Stimulated activated CD4-positive, alpha-beta T cell treated with anti-CD3 and anti-CD28 coated beads, Interleukin-15, amount 100 ng/mL, for 48 hours (primary cell): ENCODE measurements at places on chromosomes 16 and 17.

DNA sequence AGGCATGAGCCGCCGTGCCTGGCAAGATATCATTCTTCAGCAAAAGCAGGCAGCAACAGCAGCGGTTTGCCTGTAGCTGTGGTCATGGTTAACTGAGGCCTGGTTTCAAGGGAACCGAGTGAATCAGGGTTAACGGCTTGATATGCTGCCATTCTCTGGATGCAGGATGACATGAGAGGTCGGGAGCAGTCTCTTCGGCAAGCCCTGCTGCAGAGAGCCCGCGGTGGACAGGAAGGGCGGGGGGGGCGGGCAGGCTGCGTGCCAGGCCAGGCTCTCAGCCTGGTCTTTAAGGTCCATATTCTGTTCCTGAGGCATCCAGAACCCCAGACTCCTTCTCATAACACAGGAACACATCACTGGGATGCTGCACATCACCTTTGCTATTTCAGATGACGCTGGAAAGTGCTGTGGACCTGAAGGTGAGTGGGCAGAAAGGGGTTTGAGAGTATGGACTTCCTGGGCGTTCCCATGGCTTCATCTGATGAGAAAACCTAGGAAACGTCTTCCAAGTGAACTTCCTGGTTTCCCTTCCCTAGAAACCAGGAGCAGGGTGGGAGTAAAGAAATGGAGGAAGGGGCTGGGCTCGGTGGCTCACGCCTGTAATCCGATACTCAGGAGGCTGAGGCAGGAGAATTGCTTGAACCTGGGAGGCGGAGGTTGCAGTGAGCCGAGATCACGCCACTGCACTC is 165.6 kb upstream of the RPH3AL start:
- no peak for DNase-seq

DNA sequence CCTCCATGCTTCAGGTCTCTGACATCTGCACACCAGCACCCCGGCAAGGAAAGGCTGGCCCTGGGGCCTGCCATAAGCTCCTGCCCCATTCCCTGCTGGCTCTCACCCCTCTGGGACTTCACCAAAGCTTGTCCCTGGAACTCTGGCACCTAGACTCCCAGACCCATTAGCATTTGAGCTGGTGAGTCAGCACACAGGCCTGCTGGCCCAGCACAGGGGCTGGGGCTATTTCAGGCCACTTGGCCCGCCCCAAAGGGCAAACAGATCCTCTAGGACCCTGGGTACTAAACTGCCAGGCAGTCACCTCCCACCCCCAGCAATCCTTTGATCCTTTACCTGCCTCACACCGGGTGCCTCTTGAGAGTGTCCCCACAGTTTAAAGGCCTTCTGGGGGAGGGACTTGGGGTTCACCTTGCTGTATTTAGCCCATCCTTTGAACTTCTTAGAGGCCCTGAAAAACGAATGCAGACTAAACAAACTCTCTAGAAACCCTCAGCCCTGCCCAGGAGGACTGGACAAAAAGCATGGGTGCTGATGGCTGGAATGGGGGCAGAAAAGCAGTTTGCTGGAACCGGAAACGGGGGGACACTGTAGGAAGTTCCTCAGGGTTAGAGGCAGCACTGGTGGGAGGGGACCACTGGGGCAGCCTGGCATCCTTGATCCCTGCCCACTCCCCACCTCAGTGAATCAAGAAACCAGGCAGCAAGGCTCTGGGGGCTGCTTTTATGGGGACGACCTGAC is 3.2 kb upstream of the SAMD14 start:
- no peak for DNase-seq

- no peak for DNase-seq
Observed at GRCh38 chr17:57110152-57110542, 25.1 kb downstream of the AKAP1 start.

DNA sequence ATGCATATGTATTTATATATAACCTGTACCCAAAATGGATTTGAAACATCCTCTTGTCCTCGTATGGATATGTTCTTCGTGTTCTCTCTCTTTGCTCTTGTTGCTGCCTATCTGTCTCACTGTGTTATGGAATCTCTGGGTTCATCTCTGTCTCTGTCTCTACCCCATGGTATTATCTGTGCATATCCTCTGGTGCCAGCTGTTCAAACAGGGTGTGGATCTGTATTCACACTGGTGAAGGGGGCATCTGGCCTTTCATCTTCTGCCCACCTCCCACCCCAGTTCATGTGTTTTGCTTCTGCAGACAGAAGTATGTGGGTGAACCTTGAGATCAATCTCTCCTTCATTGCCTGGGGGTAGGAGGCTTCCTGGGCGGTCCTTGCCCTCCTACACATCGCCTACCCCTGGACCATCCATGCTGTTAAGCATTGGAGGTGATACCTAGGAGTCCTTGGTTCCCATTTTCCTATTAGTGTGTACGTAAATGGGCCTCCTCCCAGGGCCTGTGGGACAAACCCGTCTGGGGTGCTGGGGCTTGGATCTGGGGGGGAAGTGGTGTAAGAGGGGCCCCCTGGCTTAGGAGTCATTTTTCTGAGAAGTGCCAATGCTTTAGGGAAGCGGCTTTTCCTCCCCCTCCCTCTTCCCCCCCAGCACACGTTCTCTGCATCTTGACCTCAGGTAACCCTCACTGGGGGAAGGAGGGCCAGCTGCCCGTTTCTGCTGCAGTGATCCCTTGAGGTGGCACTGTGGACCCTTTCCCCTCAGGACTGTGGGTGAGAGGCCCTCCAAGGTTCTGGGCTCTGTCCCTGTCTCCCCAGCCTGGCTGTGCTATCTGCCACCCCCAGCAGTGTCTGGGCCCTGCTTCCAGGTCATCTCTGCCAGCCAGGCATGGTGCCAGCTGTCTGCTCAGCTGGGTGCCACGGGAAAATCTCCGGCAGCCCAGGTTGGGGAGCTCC is 21.1 kb downstream of the RARA start:
- DNase-seq = no peak

- no peak for DNase-seq
Observed at GRCh38 chr16:51907680-51908079, 639.3 kb downstream of the TOX3 start.

DNA sequence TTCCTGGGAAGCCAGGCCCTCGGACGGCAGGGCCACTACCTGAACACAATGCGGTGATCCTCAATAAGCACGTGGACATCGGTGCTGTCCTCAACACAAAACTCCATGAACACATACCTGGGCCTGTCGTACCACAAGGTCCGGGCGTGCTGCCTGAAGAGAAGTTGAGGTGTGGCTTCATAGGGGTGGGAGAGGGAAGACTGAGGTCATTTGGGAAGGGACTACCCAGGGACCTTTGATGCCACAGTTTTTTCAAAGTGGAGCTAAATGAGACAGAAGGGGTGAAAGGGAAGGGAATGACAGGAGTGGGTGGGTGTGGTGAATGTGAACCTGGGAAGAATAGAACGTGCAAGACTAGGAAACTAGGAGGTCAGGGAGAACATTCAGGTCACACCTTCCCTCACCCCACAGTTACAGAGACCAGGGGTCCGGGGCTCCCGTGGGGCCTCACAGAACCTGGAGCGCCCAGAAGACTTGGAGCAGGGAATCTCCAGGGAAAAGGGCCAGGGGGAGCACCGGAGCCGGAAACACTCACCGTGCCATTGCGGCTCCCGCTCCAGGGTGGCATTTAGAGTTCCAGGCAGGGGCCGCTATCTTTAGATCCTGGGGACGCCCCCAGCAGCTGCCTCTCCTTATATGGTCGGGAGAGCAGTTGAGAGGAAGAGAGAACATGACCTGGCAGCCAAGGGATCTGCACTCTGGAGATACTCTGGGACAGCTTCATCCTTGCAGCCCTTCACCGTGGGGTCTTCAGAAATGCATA is at the start of gene PTGES3L:
Gene PTGES3L (minus strand): TSS at position 570 of the 763 bp plus-strand sequence. CDS start 27 bp downstream, at position 543.
- DNase-seq = peak; percentile 14
